ELR (cell line): ENCODE measurements at places on chromosomes 16 and 17.

GRCh38 chr16:2894231-2894630 lies 11.2 kb downstream of the FLYWCH2 start:
- DNase-seq = no peak

- DNase-seq = no peak
Observed at GRCh38 chr17:73679476-73679875, 35.2 kb upstream of the SDK2 start.

DNA sequence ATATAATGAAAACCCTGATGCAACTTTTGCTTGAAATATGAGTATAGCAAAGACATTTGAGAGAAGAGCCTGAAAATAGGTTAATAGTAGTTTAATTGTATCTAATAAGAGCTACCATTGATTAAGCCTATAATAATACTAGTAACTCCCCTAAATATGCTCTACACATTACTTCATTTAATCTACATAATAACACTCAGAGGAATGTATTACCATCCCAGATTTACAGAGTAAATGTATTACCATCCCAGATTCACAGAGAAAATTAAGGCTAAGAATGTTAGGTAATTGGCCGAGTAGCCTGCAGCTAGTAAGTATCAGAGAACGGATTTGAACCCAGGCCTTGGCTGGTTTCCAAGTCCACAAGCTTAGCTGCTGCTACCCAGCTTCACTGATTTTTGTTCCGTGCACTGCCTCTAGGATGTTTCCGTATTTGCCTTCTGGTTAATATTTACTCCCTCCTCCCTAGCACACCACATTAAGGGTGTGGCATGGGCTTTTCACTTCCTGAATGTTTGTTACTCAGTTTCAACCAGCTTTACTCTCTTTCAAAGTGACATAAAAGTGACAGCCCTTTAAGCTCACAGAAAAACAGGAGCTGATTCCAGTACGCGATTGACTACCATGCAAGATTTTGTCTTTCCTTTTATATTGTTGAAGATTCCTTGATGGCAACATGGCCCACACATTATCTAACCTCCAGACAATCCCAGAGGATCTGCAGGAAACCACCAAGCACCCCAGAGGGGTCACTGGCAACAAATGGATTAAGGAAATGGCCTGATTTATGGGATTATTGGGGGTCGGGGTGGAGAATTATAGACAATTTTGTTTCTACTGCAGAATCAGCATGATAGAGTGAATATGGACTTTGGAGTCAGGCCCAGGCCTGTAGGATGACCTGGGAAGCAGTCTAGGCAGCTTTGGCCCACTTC lies 26.7 kb upstream of the TOX3 start:
- no peak for DNase-seq

DNA sequence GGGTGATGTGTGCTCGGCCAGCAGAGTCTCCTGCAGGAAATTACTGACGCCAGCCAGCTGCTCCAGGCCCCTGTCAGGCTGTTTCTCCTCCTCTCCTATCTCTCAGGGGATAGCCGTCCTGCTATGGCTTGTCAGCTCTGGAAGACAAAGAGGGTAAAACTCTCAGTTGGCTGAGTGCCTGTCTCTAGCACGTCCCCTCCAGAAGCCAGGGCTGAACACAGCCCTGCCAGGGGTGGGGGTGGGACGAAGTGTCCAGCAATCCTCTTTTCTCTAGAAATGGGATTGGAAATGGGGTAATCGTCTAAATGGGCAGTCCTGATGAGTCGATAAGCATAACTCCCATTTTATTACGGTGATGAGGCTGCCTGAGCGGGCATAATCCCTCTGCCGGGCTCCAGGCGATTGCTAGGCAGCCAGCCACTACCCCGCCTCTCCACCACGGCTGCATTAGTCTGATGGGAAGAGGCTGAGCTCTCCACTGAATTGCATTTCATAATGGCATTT lies 89.1 kb upstream of the GNAO1 start:
- peak; percentile 3 for DNase-seq
